Spinal cord (tissue), 10 donors: ENCODE measurements at places on chromosomes 16 and 17. TPM values are rescaled to one million over a fixed set of nuclear protein-coding genes. Genes with fewer than 3 reads are reported as not detected.

Gene TERB1
- polyA plus RNA-seq: not detected

Gene DNAI2
- polyA plus RNA-seq: 5.4 TPM

Gene MRM3
- polyA plus RNA-seq: 15.8 TPM

Gene SLC22A31
- polyA plus RNA-seq: 0.44 TPM

Gene SPATA32
- polyA plus RNA-seq: not detected
